ENCODE measurements at places on chromosomes 4 and X.

DNA sequence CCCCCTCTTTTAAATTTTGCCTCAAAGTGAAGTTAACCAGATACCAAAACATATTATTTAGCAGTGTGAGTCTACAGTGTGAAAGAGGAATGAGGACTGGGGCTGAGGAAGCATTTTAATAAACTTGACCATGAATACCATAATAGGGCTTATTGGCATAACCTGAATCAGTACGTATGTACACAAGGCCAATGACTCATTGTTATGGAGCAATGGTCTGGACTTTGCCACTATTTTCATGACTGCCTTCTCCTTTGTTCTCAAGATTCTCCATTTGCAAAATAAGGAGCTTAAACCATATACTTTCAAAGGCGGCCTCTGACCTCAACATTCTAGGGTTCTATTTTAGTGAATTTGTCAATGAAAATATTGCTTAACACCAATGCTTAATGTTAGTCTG is 102.8 kb upstream of the OR13H1 start:
- no peak for DNase-seq

DNA sequence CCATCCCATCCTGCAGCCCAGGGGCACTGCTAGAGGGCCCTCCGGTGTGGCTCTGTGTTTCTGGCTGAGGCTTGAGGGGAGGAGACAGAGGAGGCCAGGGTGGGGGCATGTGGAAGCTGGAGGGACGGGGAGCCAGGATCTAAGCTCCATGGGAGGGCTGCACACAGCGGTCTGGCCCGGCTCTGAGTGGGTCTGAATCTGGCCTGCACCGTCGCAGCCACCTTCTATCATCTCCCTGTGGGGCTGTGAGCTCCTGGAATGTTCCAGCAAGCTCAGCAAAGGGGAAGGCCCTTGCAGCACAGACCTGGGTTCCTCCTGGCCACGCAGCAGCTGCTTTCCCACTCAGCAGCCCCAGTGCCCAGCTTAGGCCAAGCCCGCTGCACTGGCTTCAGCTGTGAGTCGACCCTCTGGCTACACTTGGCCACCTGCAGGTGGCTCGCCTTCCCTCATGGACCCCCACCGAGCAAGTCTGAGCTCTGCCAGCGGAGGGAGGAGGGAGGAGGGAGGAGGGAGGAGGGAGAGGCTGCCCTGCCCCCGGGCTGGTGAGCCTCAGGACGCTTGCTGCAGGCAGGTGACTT is 5.3 kb downstream of the NKX1-1 start:
- no peak for DNase-seq

DNA sequence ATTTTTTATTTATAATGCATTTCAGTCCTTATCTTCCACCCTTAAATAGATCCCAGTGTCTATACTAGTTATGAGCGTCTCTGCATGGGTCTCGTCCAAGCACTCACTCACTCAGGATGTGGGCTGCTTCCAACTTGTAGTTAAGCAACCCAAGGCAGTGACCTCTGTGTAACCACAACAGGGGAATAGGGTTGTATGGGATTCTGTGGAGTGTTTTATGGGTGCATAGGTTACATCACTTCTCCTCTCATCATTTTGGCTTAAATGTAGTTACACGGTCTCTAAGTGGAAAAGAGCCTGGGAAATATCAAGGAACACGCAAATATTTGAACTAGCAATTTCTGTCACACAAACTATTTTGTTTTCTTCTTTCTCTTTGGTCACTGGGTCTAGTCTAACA is 931.0 kb downstream of the STIM2 start:
- no peak for DNase-seq

DNA sequence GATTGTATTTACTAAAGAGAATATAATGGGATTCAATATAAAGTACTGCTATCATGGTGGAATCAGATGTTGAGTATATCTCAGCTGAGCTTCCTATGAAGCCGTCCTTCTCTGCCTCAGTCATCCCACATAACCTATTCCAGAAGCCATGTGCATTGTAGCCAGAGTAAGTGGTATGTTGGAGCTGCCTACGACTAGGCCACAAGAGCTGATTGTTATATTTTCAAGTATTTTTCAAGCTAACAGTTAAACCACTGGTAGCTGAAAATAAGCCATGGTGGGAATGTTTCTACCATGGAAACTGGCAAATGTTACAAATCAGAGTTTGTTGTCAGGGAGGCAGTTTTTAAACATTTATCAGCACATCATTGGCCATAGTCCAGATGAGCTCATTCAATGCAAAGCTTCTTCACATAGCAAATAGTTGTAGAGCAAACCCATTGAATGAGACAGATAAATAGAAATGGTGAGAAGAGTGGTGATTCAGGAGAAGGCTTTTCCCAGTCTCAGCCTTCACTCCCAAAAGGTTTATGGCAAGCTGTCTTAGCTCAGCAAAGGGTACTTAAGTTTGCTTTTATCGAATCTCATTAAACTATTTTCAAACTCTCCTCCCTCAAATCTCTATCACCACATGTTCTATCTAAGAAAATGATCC is 436.4 kb downstream of the PCDH19 start:
- no peak for DNase-seq

DNA sequence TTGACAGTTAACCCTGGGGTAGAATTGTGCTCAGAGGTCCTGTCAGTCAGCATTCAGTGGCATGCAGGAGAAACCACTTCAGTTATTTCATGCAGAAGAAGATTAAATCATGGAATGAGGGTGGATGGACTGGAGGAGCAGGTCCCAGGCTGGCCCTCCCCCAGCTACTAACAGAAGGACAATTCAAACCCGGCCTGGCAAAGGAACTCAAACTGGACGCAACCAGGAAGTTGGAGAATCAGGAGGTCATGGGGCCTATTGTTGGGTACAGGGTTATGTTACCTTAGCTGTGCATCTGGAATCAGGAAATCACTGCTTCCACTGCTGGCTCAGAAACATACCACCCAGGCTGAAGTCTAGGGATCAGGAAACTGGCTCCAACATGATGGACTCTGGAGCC is 121.4 kb downstream of the GPAT3 start:
- DNase-seq, result no peak

- DNase-seq, result no peak
These were observed 5.4 kb upstream of the PDLIM5 start for GRCh38 chr4:94446386-94446785.

DNA sequence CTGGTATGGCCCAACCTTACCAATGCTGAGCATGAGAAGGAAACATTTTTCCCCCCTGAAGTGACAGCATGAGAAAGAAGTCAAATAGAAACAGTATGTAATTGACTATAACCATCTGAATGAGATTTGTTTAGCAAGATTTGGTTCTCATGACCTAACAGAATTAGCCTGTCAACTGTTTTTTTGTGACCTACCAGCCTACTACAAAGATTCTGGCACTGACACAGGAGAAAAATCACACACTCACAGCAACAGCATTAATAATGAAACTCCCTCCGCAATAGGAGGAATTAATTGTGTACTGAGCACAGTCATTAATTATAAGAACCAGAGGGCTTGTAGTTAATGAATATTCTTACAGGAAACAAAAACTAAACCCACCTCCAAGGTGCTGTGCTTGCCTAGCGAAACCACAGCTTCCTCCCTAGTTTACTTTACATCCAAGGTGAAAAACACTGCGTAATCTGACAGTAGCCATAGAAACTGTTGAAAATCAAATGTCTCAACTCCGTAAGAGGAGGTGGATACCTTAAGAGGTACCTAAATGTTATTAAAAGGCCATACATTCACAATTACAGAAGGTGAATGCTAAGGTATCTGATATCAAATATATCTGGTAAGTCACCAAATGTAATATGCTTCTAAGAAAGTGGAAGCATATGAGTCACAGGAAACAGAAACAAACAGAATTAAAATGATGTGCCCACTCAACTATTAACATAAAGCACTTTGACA is 34.9 kb downstream of the MMRN1 start:
- no peak for DNase-seq

DNA sequence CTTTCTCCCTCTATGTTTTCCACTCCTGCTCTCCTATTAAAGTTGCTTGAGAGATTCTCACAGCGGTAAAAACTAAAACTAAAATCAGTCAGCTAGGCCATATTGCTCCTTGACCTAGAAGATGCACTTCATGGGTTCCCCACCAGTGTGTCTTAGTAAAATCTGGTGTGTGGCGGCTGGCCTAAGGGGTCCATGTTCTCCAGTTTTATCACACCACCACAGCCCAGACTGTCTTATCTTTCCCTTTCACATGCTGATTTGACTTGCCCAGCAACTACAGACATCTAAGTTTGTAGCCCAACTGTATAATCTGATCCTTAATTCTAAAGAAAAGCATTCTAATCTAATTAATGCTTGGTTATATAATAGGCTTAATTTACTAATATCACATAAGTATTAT is 68.0 kb downstream of the ATP8A1 start:
- DNase-seq, result no peak

DNA sequence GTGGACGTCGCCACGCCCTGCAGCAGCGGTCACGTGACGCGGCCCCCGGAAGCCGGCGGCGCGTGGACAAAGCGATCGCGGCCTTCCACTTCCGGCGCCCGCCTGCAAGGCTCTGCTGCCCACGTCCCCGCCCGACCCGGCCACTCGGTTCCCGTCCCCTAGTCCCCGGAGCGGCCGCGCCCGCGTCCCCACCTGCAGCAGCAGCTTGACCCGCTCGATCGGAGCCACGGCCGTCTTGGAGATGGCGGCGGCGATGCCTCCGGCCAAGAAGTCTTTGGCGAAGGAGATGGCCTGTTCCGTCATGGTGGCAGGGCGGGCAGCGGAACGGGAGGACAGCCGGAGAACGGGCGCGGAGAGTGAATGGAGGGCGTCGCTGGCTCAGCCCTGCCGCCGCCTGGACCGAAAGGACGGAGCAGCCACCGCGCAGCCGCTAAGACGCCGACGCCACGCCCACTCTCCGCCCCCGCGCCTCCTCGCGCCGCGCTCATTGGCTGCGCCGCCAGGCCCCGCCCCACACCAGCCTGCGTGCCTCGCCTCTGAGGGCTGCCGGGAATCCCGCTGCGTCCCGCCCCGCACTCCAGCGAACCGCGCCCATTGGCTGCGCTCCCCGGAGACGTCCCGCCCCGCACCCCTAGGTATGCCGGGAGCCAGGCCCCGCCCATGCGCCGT is at the start of gene SLC25A6:
Gene SLC25A6 (minus strand): TSS at position 407 of the 669 bp plus-strand sequence. CDS start 104 bp downstream, at position 303.
- peak; percentile 99 for DNase-seq

- DNase-seq, result no peak
These were observed 206.3 kb downstream of the PDGFC start for GRCh38 chr4:156765277-156765676.

DNA sequence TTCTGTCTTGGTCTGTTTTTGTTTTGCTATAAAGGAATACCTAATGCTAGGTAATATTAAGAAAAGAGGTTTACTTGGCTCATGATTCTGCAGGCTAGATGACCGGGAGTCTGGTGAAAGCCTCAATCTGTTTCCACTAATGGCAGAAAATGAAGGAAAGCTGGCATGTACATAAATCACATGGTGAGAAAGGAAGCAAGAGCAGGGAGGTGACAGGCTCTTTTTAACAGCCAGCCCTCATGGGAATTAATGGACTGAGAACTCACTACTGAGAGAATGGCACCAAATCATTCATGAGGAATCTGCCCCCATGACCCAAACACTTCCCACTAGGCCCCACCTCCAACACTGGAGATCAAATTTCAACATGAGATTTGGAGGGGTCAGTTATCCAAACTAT is 27.6 kb downstream of the SATL1 start:
- no peak for DNase-seq

DNA sequence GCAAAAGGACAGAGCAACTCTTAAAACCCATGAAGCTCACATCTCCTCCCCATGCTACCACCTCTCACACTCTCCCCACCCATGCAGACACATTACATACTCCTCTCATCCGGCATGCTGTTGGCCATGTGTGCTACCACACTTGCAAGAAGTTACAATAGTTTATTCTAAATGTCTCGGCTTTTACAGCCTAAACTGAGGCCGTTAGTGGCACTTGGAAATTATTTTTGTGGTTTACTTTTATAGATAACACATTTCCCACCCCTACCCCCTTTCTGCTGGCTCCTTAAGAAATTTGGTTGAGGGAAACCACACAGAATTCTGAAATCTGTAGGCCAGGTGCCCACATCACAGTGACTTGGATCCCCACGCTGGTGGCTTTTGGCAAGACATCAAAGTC is 141.1 kb upstream of the HHIP start:
- no peak for DNase-seq

DNA sequence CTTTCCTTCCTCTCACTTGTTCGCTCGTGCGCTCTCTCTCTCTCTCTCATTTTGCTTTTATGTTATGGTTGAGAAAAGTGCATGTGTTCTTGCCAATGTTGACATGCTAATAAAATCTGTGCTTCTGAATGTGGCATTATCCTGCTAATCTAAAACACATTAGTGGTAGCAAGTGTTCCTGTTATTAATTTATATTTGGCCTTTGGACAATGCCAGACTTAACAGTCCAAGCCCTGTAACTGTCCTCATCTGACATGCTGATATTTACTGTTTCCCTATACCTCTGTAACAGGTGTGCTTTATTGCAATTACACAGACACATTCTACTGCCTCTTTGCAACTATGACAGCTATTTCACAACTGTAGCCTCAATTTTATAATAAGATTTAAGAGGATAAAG is 2.7 kb downstream of the PPARGC1A start:
- no peak for DNase-seq

DNA sequence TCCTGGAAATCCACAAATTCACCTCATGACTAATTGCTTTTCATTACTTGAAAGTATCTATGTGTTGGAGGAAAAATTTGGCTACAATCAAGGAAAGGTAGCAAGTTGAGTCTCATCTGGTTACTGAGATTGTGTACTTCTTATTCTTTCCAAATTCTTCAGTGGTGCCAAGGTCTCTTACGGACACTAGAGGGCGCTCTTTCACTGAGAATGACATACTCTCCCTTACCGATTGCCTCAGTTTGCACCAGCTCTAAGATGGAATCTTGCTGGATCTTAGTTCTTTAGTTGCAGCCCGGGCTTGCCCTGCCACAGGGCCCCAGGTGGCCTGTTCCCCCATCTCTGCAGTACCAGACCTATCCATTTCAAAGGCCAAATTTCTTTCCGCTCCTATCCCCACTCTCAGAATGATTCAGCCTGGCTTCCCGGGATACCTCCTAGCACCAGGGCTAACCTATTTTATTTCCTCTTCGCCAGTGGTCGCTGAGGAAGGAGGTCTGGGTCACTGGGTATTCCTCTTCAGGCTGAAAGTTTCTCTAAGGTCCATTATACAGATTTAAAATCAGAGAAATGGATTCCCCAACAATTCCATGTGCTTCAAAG is 24.6 kb upstream of the GPR50 start:
- no peak for DNase-seq

DNA sequence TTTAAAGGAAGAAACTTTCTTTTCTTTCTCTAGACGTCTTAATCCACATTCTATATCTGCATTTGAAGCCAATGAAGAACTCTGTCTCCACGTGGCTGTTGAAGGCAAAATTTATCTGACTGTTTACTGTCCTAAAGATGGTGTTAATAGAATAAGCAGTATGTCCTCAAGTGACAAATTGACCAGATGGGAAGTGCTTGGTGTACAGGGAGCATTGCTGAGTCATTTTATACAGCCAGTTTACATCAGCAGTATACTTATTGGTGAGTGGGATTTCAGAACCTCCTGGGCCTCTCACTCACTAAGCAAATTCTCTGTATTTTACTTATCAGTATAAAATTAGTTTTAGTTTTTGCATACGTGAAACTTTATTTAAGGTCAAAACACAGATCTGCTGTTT is 33.7 kb downstream of the ADAD1 start:
- DNase-seq, result no peak

- no peak for DNase-seq
These were observed 4.7 kb downstream of the FAM120C start for GRCh38 chrX:54178100-54178940.

GRCh38 chr4:14386196-14386595 is 616.1 kb upstream of the CPEB2 start:
- DNase-seq, result no peak

All from activated T-helper 9 cell treated with anti-CD3 and anti-CD28 coated beads, Interleukin-2, amount 50 U/mL, for 16 hours (primary cell).